ENCODE measurements at places on chromosomes 5 and 9.

DNA sequence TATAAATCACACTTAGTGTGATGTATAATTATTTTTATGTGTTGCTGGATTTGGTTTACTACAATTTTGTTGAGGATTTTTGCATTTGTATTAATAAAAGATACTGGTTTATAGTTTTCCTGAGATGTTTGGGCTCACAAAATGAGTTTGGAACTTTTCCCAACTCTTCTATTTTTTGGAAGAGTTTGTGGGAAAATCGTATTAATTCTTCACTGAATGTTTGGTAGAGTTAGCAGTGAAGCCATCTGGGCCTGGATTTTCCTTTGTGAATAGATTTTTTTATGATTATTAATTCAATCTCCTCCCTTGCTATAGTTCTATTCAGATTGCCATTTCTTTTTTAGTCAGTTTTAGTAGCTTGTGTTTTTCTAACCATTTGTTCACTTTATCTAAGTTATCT lies 201.7 kb upstream of the NFIL3 start:
- no peak for DNase-seq

GRCh38 chr9:14677872-14678271 lies 15.4 kb downstream of the ZDHHC21 start:
- DNase-seq, result no peak

GRCh38 chr9:77898864-77899263 lies 132.7 kb downstream of the GNAQ start:
- no peak for DNase-seq

- no peak for DNase-seq
Measured at GRCh38 chr5:40570408-40571129, 109.1 kb upstream of the PTGER4 start.

- DNase-seq, result no peak
Measured at GRCh38 chr5:58466939-58467338, 7.1 kb upstream of the PLK2 start.

DNA sequence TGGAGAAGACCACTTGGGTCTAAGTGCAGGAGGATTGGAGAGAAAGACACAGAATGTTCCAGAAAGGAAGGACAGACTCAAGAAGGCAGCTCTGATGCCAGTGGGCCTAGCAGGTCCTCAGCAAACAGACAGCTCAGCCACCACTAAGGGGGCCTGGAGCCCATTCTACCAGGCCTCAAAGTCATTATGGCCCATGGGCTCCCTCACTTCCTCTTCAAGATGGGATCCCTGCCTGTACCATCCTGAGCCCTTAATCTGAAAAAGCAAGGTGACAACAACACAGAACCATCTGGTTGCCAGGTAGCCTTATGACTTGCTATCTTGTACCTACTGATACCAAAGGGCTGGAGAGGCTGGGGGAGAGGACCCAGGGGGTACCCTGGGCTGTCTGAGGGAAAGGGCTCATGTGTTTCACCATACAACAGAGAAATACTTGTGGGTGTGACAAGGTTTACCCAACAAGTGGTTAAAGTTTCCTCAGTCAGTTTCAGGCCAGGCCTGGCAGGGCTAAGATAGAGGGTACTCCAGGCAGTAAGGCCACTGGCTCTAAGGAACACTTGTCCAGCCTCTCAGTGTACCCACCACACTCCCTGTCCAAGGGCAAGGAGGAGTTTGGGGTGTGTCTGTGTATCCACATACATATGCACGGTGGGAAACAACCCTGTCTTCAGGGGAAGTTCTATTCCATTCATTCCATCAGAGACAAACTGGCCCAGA lies 30.7 kb downstream of the TCF7 start:
- DNase-seq, result no peak

GRCh38 chr5:153372425-153373129 lies 117.9 kb upstream of the GRIA1 start:
- no peak for DNase-seq

- DNase-seq, result no peak
Measured at GRCh38 chr5:180522330-180522729, 28.2 kb downstream of the CNOT6 start.

DNA sequence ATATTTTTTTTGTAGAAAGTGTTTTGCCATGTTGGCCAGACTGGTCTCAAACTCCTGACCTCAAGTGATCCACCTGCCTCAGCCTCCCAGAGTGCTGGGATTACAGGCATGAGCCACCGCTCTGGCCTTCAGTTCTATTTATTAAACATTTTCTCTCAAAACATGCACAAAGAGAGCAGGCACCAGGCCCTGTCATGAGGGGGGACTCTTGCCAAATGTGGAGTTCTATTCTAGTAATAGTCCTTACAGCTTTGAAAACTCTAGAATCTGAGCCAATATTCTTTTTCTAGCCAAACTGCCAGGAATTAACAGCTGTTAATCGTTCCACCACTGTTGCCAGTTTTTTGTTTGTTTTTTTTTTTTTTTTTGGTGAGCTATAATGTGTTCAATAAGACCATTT lies 124.6 kb downstream of the TARS1 start:
- no peak for DNase-seq

- no peak for DNase-seq
Measured at GRCh38 chr9:94951324-94952135, 225.0 kb downstream of the AOPEP start.

DNA sequence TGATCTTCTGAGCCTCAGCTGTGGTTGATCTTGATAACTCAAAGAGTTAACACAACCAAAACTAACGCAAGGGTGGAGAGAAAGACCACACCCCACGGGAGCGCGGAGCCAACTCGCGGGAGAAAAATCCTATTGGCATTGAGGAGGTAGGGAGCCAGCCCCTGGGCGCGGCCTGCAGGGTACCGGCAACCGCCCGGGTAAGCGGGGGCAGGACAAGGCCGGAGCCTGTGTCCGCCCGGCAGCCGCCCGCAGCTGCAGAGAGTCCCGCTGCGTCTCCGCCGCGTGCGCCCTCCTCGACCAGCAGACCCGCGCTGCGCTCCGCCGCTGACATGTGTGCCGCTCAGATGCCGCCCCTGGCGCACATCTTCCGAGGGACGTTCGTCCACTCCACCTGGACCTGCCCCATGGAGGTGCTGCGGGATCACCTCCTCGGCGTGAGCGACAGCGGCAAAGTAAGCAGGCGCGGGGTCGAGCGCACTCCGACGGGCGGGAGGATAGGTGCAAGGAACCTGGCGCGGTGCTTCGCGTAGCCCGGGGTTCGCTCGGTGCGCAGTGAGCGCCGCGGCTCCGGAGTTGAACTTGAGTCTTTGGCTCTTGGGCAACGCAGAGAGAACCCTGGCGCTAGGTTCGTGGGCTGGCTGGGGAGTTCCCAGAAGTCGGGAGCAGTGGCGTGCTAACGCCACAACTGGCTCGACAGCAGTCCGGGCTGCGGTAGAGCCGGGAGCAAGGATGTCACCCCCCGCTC lies at the start of gene GDA:
Gene GDA, plus strand, starts transcription at position 210 of the 745 bp plus-strand sequence. Its CDS starts 120 bp downstream, at position 330.
- no peak for DNase-seq

DNA sequence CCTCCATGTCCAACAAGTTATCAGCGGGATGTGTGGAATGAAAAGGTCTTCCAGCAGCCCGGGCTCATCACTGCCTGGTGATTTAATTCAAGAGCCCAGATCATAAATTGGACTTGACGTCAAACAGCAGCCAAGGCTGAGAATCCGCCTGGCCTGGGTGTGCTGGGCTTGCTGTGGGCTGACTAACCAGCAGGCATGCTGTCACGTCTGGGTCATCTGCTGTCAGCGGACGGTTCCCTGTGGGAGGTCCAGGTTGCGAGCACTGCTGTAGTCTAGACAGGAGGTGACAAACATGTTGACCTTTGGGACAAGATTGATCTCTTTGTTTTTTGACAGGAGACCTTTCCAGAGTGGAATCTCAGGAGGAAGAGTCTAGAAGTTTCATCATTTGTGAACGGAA lies 289.7 kb downstream of the OSTF1 start:
- no peak for DNase-seq

GRCh38 chr5:159700016-159700415 lies 216.3 kb upstream of the ADRA1B start:
- DNase-seq, result no peak

- DNase-seq, result no peak
Measured at GRCh38 chr5:116626272-116626723, 51.7 kb upstream of the SEMA6A start.

- no peak for DNase-seq
Measured at GRCh38 chr5:57494104-57495098, 11.8 kb upstream of the ACTBL2 start.

DNA sequence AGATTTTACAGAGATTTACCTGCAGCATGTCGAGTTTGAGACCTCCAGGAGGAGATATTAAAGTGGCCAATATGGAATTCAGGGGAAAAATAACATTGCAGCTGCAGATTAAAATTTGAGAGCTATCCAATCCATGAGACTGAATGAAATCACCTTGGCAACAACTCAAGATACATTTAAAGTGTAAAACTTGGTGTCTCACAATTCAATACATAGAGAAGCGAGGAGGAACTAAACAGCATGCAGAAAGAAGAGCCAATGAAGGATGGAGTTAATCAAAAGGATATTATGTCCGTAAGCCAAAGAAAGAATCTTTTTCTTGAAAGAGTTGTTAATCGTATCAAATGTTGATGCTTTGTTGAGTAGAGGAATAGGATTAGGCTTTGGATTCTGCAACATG lies 455.1 kb downstream of the CDH18 start:
- no peak for DNase-seq

DNA sequence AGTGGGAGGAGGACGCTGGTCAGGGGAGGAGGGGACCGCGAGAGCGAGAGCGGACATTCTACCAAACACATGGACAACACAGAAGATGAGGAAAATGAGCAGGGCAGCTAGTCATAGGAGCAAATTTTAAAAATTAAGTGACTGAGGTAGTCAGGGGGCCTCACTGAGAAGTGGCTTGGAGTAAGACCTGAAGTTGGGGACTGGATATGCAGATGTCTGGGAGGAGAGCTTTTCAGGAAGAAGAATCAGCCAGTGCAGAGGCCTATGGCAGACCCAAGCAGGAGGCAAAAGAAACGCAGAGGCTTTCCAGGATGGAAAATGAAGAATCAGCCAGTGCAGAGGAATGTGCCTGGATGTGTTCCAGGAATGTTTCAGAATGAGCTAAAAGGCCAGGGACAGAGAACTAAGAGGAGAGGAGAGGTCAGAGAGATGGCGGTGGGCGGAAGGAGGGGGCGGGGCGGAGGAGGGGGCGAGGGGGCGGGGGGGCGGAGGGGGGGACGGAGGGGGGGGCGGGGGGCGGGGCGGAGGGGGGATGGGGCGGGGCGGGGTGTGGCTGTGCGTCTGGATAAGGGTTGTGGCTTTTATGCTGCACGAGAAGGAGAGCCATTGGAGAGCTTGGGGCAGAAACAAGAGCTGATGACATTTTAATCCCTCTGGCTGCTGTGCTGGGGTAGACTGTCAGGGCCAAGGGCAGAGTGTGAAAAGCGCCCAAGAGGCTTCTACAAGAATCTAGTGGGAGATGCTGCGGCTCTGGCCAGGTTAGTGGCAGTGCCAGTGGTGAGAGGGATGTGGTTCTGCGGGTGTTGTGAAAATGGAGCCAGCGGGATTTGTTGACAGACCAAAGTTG lies 129.6 kb downstream of the KCNIP1 start:
- DNase-seq, result no peak

DNA sequence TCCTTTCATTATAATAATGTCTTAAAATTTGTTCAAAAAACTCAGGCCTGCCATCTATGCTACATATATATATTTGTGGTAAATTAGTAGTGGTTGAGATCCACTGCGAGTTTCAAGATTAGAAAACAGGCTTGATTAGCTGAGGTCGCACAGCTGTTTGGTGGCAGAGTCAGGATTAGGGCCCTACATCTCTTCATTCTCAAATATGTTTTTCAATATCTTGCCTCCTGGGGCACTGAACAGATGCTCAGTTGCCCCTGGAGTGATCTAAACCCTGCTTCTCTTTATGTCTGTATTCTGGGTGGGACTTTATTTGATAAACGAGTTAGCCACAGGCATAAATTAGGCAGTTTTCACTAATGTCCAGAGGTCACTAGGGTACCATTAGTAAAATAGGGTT lies 27.8 kb upstream of the CEP120 start:
- no peak for DNase-seq

DNA sequence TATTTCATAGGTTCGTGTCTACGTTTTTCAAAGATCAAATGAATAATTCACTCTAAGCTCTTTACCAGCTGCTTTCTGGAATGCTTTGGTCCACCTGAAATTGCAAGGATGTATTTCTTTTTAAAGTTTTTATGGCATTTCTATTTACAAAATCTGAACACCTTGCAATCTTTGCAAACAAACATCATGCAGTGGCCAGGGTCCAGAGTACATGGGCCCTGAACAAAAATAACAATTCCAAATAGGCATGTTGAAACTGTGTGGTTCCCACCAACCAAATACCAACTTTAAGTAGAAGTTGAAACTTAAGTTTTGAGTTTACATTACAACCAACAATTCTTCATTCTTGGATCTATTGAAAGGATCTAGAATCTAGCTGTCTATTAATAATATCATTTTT lies 180.1 kb upstream of the FTMT start:
- no peak for DNase-seq

GRCh38 chr9:16012621-16013020 lies 459.8 kb downstream of the CCDC171 start:
- no peak for DNase-seq

DNA sequence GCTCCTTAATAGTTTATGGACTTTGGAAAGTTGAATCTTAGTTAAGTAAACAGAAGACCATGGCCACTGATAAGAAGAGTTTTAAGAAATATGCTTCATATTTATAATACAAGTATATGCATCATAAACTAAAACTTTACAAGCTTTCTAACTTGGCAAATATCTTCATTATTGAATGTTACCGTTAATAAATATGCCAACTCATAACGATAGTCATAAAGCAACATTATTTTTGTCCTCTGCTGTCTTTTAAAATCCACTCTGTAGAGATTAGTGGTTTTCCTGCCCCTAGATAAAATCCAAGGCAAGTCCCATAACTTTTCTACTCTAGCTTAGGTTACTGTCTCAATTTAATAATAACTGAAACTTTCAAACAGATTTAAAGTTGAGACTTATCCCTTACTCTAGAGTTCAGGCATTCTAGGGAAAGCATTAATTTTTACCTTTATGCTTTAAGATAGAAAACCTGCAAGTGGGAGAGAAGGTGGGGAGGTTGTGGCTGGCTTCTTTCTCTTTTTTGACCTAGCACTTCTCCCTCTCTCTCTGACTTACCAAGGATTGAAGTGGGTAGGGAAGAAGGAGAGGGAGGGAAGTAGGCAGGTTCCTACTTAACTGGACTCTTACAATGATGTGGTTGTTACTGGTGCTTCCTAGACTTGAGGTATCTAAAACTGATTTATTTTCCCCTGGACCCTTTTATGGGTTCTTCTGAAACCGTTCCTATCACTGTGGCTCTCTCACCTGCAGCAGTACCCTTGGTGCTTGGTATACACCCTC lies 29.6 kb downstream of the RNF145 start:
- DNase-seq, result no peak

DNA sequence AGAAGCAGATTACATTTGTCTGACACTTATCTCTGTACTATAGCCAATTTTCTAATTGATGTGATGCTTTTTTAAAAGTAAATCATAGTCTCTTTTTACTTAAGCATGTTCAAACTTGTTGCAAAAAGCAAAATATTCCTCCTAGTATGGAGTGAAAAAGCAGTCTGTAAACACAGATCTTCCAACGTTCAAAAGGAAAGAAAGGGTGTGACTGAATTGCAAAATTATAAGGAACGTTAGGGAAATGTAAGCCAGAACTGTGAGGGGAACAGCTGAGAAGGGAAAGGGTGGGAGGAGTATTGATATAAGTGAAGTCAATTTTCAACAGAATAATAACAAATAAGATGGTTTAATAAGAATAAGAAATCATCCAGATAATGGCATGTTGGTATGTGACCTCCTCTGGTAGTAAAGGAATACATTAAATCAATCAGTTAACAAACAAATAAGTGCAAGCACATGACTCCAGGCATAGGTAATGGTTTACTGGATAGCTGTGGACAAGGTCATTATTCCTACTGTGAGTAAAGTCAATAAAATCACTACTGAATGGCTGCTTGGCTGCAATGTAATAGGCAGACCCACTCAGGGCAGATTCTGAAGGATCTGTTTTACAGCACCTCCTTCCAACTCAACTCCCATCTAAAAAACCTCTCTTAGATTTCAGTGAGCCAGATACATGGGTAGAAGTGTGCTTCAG lies 239.1 kb upstream of the NMUR2 start:
- DNase-seq, result no peak
